Activated T-helper 1 cell treated with anti-CD3 and anti-CD28 coated beads, Interleukin-12 subunit alpha, Interleukin-12 subunit beta, Interleukin-2, Interleukin-4 antibody, amounts not matched to agents 30 ng/mL and 10 ng/mL and 1 ng/mL, durations not matched to agents 14 hours and 24 hours and 36 hours (primary cell): ENCODE measurements at places on chromosomes 12 and 14. TPM values are rescaled to one million over a fixed set of nuclear protein-coding genes. Genes with fewer than 3 reads are reported as not detected.

B4GALNT1 gene
- total RNA-seq, result 4.4 and 4.6 TPM in 2 replicates

KRT78 gene
- total RNA-seq, result not detected in 2 replicates

FAM90A1 gene
- total RNA-seq, result 0.15 and 0.36 TPM in 2 replicates

SERPINA9 gene
- not detected in 2 replicates for total RNA-seq

SLC6A13 gene
- total RNA-seq, result 0.27 and 0.44 TPM in 2 replicates

ANO2 gene
- not detected in 2 replicates for total RNA-seq

SLC24A4 gene
- total RNA-seq, result not detected in 2 replicates

GNB3 gene
- total RNA-seq, result 1.6 and 1.7 TPM in 2 replicates

DPPA3 gene
- total RNA-seq, result not detected in 2 replicates

DNA sequence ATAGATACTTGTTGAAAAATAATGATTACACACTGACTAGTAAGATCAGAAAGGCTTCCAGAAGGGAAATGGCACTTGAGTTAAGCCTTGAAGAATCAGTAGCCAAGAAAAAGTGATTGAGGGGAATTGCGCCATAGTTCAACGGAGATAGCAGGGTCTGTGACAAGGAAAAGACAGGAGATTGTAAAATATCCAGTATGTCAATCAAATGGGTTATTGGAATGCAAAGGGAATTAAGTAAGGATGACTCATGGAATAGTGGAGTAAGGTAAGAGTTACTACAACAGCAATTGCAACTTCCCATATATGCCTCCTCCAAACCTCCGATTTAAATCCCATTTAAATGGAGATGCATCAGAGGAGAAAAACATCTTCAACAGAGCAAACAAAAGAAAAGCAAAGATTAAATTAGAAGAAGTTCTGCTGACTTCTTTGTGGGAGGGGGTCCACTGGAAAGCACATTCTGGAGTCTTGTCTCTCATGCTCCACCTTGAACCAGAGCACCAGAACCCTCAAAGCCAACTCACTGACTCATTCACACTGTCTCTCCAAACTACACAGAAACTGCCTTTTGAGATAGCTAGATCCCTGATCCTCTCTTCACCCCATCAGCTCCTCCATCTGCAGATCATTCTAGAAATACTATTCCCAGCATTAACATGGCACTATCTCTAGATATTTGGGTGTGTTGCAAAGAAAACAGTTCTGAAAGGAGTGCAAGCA lies 138.2 kb downstream of the NUAK1 start:
- H3K4me1 ChIP-seq, result no peaks in the 10 kb centered on the region
- H3K4me3 ChIP-seq, result no peak overlapping the region
- DNase-seq, result no peak
- no peaks in the 10 kb centered on the region for H3K27me3 ChIP-seq

DNA sequence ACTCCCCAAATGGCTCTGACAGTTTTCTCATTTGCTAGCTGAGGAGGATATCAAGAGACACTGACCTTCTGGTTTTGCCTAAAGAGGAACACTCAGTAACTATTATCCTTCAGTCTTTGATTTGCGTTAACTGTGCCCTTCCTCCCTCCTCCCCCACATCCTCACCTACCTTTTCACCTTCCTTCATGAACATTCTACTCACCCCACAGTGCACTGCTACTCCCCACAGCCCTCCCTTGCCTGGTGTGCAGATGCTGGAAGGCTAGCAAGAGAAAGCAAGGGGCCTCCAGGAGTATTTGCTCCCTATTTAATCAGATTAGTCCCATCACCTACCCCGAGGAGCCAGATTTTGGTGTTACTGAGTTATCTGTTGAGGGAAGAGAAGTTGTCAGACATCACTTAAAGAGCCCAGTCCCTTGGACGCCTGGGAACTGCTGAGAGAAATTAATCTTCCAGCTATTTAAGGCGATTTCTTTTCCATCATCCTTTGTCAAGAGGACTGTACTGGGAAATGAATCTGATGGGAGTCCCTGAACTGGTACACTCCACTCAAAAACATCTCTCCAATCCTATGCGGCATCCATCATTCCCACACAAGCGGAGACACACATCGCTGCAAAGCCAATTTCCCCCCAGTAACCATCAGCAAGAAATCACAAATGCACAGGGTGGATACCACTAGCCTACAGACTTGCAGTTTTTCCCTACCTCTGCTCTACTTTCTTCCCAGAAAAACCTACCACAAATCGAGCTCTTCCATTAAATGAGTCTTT lies 11.5 kb downstream of the PSMB5 start:
- H3K36me3 ChIP-seq, result peaks cover 37% of the 10 kb centered on the region
- DNase-seq, result no peak
- H3K4me1 ChIP-seq, result peaks cover 50% of the 10 kb centered on the region

DNA sequence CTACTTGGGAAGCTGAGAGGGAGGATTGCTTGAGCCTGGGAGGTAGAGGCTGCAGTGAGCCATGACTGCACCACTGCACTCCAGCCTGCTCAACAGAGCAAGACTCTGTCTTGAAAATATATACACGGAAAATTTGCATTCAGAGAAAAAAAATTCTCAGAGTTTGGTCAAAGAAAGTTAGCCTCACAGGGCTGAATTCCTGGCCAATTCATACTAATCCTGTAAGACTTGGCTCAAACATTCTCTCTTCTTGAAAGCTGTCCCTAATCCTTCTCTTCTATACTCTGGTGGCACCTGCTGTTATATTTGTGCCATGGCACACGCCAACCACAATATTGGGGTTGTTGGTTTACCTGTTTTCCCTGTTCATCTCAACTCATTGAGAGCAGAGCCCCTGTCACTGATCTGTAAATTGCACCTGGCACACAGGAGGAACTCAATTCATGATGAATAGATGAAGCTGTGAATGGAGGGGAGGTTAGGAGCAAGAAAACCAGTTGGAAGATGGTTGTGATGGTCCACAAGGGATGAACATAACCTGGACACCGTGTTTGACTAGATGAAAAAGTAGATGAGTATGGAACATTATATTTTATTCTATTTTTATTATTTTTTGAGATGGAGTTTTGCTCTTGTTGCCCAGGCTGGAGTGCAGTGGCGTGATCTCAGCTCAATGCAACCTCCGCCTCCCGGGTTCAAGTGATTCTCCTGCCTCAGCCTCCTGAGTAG lies 36.8 kb upstream of the SPTSSA start:
- H3K36me3 ChIP-seq, result no peaks in the 10 kb centered on the region

GRCh38 chr12:121284551-121285390 lies 11.7 kb downstream of the CAMKK2 start:
- no peaks in the 10 kb centered on the region for H3K4me1 ChIP-seq
- no peaks in the 10 kb centered on the region for H3K27me3 ChIP-seq
- DNase-seq, result no peak
- H3K27ac ChIP-seq, result no peak overlapping the region
- no peaks in the 10 kb centered on the region for H3K36me3 ChIP-seq

DNA sequence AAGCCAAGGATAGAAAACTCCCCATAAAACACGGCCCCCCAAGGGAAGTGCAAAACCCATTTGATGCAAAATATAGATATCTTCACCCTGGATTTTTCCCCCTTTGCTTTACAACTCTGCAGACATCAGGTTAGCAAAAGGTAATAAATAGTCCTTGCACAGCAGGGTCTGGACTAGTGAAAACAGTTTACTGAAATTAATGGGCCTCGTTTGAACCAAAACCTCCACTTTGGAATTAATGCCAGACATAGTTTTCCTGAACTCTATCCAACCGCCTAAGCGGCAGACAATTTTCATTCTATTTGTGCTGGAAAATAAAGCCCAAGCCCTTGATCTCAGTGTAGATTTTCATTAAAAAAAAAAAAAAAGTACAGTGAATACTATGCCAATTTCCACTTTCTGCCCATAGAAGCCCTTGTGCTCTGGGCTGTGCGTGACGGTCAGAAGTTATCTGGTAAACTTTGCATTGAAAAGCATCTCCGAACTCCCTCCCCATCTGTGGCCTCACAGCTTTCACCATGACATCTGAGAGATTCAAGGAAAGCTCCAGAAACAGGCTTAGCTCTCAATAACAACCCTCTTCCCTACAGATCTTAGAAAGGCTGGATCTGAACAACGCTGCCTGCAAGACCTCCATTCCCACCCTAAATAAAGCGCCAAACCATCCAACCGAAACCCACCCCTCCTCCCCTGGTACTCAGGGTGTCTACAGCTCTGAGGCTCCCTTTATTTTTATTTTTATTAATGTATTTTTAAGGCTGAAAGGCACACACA lies 11.0 kb upstream of the IRF2BPL start:
- DNase-seq, result no peak
- H3K4me3 ChIP-seq, result peak overlapping the region; percentile 80
- no peaks in the 10 kb centered on the region for H3K36me3 ChIP-seq
- H3K4me1 ChIP-seq, result peaks cover 86% of the 10 kb centered on the region
- H3K27me3 ChIP-seq, result no peaks in the 10 kb centered on the region

DNA sequence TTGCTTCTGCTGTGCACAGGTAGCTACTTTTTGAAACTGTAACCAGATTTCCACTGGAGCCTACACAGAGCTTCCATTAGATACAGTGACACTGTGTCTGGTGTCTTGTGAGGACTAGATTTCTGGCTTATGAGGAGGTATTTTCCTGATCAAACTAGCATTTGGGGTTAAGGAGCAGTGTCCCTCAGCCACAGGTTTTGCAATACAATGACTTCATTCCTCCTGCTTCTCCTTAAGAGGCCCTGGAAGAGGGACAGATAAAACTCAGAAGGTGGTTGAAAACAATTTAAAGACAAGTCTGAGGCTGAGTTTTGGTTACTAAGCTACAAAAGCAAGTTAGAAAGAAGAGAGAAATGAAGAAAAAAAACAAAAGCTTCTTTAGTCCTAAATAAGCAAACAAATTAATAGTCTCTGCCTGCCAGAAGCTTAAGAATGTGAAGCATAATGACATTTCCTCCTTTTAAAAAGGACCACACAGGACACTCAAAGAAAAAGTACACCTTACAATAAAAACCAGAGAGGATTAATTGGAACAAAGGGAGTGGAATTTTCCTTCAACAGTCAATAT lies 53.0 kb downstream of the PKP2 start:
- H3K4me1 ChIP-seq, result no peaks in the 10 kb centered on the region
- no peak overlapping the region for H3K27ac ChIP-seq
- DNase-seq, result no peak
- H3K27me3 ChIP-seq, result peaks cover 3% of the 10 kb centered on the region

DNA sequence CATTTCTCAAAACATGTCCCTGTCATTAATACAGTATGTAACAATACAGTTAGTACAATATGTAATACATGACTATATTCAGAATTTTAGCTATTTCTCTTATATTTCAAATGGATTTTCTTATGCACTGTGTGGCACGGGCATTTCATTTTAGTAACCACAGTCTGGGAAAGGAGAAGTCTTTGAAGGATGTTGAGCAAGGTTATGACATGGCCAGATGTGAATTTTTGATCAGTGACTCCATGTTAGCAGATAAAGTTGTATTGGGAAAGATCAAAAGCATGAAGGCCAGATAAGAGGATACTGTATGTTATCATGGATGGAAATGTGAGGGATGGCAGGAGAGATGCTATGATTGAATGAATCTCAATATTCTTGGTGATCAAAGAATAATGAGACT lies 285.2 kb downstream of the NAV3 start:
- H3K4me3 ChIP-seq, result no peak overlapping the region
- no peak for DNase-seq
- no peaks in the 10 kb centered on the region for H3K36me3 ChIP-seq
- no peaks in the 10 kb centered on the region for H3K27me3 ChIP-seq
- no peaks in the 10 kb centered on the region for H3K4me1 ChIP-seq

- no peak for DNase-seq
- H3K36me3 ChIP-seq, result no peaks in the 10 kb centered on the region
- no peak overlapping the region for H3K27ac ChIP-seq
- H3K4me1 ChIP-seq, result no peaks in the 10 kb centered on the region
- H3K27me3 ChIP-seq, result no peaks in the 10 kb centered on the region
- H3K4me3 ChIP-seq, result no peak overlapping the region
Measured at GRCh38 chr12:59036347-59036746, 116.0 kb upstream of the LRIG3 start.

- no peak overlapping the region for H3K4me3 ChIP-seq
- no peaks in the 10 kb centered on the region for H3K36me3 ChIP-seq
- no peak for DNase-seq
- peaks cover 62% of the 10 kb centered on the region for H3K27me3 ChIP-seq
- H3K4me1 ChIP-seq, result peaks cover under 1% of the 10 kb centered on the region
Measured at GRCh38 chr12:49954863-49955830, 4.6 kb downstream of the AQP2 start.

GRCh38 chr12:111519083-111519482 lies 80.0 kb downstream of the ATXN2 start:
- no peak for DNase-seq
- no peak overlapping the region for H3K4me3 ChIP-seq
- H3K27ac ChIP-seq, result no peak overlapping the region
- peaks cover 5% of the 10 kb centered on the region for H3K36me3 ChIP-seq
- no peaks in the 10 kb centered on the region for H3K27me3 ChIP-seq
- H3K4me1 ChIP-seq, result no peaks in the 10 kb centered on the region

DNA sequence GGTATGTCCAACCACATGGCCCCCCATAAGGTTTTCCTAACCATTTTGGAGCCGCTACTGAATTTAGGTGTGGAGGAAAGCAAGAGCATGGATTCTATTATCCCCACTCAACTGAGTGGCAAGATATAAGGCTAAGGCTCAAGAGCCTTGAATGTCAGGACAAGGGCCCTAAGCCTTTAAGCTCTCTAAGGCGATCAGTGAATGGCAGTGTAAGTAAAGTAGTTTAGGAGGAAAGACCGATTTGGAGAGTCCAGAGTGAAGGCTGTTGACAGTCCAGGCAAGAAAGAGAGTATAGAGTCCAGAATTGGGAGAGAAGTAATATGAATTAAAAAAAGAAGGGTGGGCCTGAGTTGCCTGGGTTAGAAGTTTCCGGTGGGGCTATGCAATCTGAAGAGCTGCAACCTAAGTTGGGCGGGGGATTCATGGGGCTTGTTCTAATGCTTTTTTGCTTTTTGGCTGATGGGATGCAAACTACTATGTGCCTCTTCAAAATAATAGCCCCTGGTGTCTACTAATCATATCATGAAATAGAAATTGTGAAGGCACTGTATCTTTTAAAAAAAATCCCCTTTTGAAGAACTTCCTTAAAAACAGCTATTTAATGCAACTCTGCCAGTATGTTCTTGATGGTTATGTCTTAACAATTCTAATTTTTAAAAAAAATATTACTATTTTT lies at the start of gene SPIC:
Gene SPIC (plus strand): TSS at position 626 of the 676 bp plus-strand sequence. CDS start 1,569 bp downstream, outside the sequence.
- no peaks in the 10 kb centered on the region for H3K36me3 ChIP-seq
- peaks cover 10% of the 10 kb centered on the region for H3K27me3 ChIP-seq
- H3K27ac ChIP-seq, result no peak within 1 kb of the TSS
- H3K4me1 ChIP-seq, result no peaks in the 10 kb centered on the region
- DNase-seq, result no peak

DNA sequence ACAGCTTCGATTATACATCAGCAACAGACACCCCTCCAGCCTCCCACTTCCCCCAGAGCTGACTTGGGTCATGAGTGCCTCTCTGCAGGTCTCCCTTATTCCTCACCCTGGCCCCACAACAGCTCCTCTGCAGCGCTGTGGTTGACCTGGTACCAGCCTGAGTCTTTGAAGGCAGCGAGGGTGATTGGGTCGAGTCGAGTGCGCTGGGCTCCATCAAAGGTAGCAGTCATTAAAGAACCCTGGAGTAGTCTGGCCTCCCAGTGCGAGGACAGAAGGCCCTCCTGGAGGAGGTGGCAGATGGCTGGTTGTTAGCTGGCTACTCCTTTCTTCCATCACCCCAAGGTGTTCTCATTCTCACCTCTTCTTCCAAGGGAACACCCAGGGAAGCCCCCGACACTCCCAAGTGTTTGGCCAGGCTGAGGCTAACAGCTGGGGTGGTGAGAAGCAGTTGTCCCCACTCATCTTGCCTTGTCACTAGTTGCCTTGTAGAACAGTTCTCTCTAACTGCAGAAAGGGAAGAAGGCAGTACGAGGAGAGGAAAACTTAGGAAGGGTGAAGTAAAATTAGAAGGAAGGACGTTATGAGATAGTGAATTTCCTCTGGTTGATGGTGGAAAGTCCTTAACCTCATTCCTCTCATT lies 2.7 kb downstream of the CIROP start:
- peaks cover 14% of the 10 kb centered on the region for H3K27me3 ChIP-seq
- no peak overlapping the region for H3K27ac ChIP-seq
- DNase-seq, result no peak
- H3K4me1 ChIP-seq, result peaks cover 7% of the 10 kb centered on the region
- peaks cover 21% of the 10 kb centered on the region for H3K36me3 ChIP-seq
